ENCODE measurements at places on chromosomes 6 and 20.

GRCh38 chr20:43119720-43120119 lies 70.0 kb downstream of the PTPRT start:
- DNase-seq, result no peak

- no peak for DNase-seq
Observed at GRCh38 chr20:11452326-11452725, 465.4 kb upstream of the BTBD3 start.

- no peak for DNase-seq
Observed at GRCh38 chr20:51389543-51390264, 152.8 kb downstream of the NFATC2 start.

- DNase-seq, result no peak
Observed at GRCh38 chr6:110340392-110340965, 17.7 kb downstream of the METTL24 start.

DNA sequence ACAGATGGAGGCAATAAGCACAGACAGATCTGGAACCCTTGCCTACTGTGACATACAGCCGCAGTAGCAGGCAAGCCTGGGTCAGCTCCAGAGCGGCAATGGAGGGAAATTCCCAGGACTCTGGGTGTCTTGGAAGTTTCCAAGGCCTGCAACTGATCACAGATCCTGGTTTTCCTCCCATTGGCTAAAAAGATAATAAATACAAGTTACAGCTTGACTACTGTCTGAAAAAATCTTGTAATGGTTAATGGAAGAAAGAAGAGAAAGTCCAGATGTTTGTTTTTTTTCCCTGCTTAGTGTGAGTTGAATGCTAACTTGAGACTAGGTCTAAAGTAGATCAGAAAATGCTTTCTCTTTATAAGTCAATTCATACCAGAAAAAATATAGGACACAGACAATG lies 307.6 kb downstream of the ALDH8A1 start:
- no peak for DNase-seq

DNA sequence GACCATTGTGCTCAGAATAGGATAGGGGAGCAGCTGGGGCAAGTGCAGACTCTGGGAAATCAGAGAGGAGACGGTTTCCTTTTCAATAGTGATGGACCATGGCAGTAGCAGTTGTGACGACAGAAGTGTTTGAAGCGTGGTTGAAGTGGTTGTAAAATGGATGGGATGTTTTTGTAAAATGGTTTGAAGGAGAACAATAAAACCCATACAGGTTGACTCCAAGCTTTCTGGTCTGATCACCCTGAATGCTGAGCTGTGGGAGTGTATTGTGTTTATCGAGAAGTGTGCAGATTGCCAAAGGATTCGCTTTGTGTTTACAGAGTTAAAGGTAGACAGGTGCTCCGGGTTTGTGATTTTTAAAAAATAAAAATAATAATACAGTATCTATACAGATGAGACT lies 255.2 kb upstream of the SULF2 start:
- no peak for DNase-seq

GRCh38 chr6:148288541-148288940 lies 54.1 kb upstream of the SASH1 start:
- DNase-seq, result no peak

Data from endothelial cell (in vitro differentiated cells).